ENCODE measurements at places on chromosomes 16 and 17. TPM values are rescaled to one million over a fixed set of nuclear protein-coding genes. Genes with fewer than 3 reads are reported as not detected.

The NLE1 gene
- 12.1 TPM for total RNA-seq

The SLX1A gene
- total RNA-seq: 52.7 TPM

- peak; percentile 32 for DNase-seq
These were observed at the start of gene WWP2 for GRCh38 chr16:69761983-69762813. WWP2 (plus strand) TSS chr16:69762332; CDS start chr16:69787011, 24,679 bp downstream.

DNA sequence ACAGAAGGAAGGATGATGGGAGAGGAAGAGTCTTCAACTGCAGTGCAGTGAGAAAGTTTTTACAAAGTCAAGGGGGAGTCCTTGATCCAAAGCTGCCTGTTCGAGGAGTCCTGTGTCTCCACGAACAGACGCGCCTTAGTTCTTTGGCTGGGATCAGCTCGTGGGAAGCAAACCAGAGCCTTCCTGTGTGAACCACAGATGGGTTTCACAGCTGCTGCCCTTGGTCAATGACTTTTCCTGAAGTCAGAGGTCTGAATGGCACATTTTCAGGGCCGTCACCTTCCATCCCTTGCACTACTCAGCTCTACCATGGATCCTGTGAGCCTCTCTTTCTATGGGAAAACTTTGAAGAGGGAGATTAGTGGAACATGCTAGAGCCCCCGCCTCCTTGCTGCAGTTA lies 4.2 kb upstream of the SBK1 start:
- DNase-seq: no peak

- no peak for DNase-seq
These were observed 47.5 kb upstream of the ZCCHC14 start for GRCh38 chr16:87540072-87540896.

Data from omental fat pad (tissue), 4 donors.